Neural progenitor cell (in vitro differentiated cells): ENCODE measurements at places on chromosomes 4 and X. TPM values are rescaled to one million over a fixed set of nuclear protein-coding genes. Genes with fewer than 3 reads are reported as not detected.

Gene ARMCX4
- 8.8 and 14.1 TPM in 2 replicates for total RNA-seq

Gene MUC7
- total RNA-seq = not detected in 2 replicates

Gene TAF7L
- not detected in 2 replicates for total RNA-seq

Gene ZNF81
- 5.1 and 5.4 TPM in 2 replicates for total RNA-seq

DNA sequence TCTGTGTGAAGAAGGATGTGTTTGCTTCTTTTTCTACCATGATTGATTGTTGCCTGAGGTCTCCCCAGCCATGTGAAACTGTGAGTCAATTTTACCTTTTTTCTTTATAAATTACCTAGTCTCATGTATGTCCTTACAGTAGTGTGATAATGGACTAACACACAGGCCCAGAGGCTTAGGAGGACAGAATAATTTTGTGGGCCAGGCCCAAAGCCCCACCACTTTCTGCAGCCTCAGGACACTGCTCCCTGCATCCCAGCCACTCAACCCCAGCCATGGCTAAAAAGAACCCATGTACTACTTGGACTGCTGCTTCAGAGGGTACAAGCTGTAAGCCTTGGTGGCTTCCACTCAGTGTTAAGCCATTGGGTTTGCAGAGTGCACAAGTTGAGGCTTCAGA, 512.7 kb upstream of the CT83 start:
- H3K27me3 ChIP-seq = no peaks in the 10 kb centered on the region
- DNase-seq = no peak
- no peaks in the 10 kb centered on the region for H3K36me3 ChIP-seq
- H3K4me3 ChIP-seq = no peak overlapping the region
- H3K4me1 ChIP-seq = no peaks in the 10 kb centered on the region
- no peak overlapping the region for H3K27ac ChIP-seq

- DNase-seq = no peak
- no peak overlapping the region for H3K27ac ChIP-seq
- no peaks in the 10 kb centered on the region for H3K4me1 ChIP-seq
- no peaks in the 10 kb centered on the region for H3K36me3 ChIP-seq
- H3K27me3 ChIP-seq = no peaks in the 10 kb centered on the region
Measured at GRCh38 chr4:141098163-141098562, 35.1 kb downstream of the RNF150 start.

GRCh38 chr4:123419885-123420755, 23.5 kb downstream of the SPRY1 start:
- H3K27me3 ChIP-seq = no peaks in the 10 kb centered on the region
- H3K27ac ChIP-seq = no peak overlapping the region
- peaks cover 38% of the 10 kb centered on the region for H3K4me1 ChIP-seq
- DNase-seq = no peak

GRCh38 chrX:8635812-8636211, 96.1 kb downstream of the ANOS1 start:
- no peak for DNase-seq
- no peaks in the 10 kb centered on the region for H3K36me3 ChIP-seq
- H3K27ac ChIP-seq = no peak overlapping the region
- no peaks in the 10 kb centered on the region for H3K27me3 ChIP-seq
- H3K4me1 ChIP-seq = peaks cover 30% of the 10 kb centered on the region
- no peak overlapping the region for H3K4me3 ChIP-seq

DNA sequence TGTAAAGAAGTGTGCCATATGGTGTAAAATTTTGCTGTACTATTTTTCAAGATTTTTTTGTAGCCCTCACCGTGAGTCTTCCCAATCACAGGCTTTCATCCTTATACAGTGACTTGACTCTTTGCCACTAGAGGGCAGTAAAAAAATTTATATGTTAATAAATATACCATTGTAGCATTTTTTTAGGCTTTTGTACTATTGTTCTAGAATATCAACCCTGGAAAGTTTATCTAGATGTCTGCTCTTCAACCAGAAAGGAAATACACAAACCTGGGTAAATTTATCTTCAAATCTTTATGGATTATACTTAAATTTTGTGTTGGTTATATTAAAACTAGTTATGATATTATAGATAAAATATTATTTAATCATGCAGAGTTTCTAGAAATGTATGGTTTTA, 235.3 kb downstream of the TENM3 start:
- H3K27me3 ChIP-seq = no peaks in the 10 kb centered on the region
- H3K27ac ChIP-seq = no peak overlapping the region
- H3K36me3 ChIP-seq = no peaks in the 10 kb centered on the region
- peaks cover 5% of the 10 kb centered on the region for H3K4me1 ChIP-seq
- no peak overlapping the region for H3K4me3 ChIP-seq
- peak; percentile 76 for DNase-seq

- no peaks in the 10 kb centered on the region for H3K27me3 ChIP-seq
- H3K4me1 ChIP-seq = no peaks in the 10 kb centered on the region
- no peak overlapping the region for H3K27ac ChIP-seq
- no peak for DNase-seq
- H3K4me3 ChIP-seq = no peak overlapping the region
- H3K36me3 ChIP-seq = peaks cover 25% of the 10 kb centered on the region
Measured at GRCh38 chr4:53455766-53456165, 78.3 kb downstream of the FIP1L1 start.

GRCh38 chr4:26020083-26020668, 106.2 kb downstream of the SMIM20 start:
- H3K4me1 ChIP-seq = no peaks in the 10 kb centered on the region
- no peaks in the 10 kb centered on the region for H3K36me3 ChIP-seq
- H3K4me3 ChIP-seq = no peak overlapping the region
